Activated CD8-positive, alpha-beta memory T cell treated with anti-CD3 and anti-CD28 coated beads, Interleukin-2, amount 50 U/mL, for 48 hours (primary cell): ENCODE measurements at places on chromosomes 1 and 21.

DNA sequence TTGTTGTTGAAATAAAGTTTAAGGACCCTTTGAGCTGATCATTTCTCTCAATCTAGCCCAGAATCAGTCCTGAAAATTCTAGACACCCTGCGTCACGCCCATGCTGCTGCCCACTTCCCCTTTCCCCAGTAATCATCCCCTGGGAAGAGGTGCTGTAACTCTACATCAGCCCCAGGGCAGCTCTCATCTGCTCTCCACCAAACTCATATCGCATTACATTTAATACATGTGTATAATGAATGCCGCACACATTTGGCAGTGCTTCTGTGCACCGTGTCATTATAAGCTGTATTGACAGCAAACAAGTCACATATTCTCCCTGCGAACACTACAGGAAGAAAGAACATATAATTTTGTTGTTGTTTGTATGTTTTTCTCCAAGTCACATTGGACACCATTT lies 539.7 kb upstream of the DAB1 start:
- no peak for DNase-seq

- DNase-seq, result peak; percentile 82
These were observed 1.0 kb downstream of the TP53BP2 start for GRCh38 chr1:223844787-223845036.

DNA sequence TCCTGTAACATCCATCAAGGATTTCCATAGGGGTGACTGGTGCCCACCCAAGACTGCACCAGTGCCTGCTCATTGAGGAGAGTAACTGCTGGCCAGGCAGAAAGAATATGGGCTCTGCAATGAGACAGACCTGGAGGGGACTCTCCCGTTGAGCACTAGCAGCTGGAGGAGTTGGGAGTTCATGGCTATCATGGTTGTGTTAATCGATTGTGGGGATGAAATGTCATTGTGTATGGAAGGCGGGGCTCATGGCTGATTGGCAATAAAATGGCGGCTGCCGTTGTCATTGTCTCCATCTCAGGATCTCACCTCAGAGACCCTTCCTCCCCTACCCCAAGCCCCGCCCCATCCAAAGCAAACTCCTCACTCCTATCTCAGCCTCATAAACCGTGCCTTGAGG lies 3.9 kb downstream of the TMEM125 start:
- DNase-seq, result no peak

DNA sequence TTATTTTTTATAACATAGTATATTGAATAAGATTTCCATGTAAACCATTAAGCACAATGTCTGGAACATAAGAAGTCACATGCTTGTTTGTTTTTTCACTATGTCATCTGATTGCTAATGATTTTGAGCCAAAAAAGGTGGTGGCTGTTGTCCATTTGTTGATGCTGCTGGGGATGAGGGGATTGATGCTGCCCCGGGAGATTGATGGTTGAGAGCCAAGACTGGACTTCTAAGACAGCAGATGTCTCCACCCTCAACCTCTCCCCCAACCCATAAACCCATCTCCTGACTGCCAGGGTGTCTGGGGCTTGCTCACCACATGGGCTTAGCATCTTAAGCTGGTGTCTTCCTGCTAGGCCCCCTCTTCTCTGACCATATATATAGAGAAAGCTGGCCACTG lies 35.8 kb upstream of the CD34 start:
- no peak for DNase-seq

GRCh38 chr1:160261556-160261892 lies 825 bp downstream of the DCAF8 start:
- no peak for DNase-seq

DNA sequence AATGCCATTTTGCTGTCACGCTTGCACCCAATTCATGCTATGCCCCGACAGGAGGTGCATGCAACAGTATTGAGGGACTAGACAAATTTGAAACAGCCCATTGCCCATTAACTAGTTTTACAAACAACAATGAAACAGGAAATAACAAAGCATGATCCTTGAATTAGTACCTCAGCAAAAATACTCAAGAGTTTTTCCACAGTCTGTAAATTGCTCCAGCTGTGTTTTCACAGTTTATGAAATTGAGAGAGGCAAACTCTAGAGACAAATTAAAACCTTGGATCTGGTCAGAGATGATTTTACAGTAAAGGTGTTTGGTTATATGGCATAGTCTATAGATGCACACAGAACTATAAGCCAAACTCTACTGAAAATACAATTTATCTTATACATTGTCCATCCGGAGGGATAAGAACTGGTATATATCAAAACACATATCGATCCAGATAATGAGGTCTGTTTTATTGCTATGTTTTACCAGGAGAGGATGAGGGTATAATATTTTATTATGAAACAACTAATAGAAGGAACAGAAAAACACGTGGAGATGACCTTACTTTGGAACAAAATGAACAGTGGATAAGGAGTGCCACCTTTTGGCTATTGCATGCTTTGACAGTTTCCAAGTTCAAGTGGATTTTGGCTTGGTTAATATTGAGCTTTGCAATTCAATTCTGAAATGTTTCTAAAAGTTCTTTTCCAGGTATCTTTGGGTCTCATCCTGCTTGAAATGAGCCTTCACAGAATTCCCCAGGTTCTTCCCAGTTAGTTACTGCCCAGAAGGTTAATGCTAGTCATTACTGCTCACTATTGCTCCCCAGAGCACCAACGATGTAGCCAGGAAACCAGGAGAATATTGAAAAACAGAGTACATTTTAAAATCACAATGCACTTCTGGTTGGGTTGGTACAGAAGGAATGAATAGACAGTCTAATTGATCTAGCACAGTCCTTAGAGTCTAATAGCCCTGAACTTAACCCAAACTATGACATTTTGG lies 45.7 kb downstream of the ZC3H11B start:
- no peak for DNase-seq

- peak; percentile 95 for DNase-seq
These were observed 14.4 kb downstream of the CELSR2 start for GRCh38 chr1:109263597-109264378.

- DNase-seq, result peak; percentile 76
These were observed 78.1 kb upstream of the DNAH14 start for GRCh38 chr1:224851210-224851847.

DNA sequence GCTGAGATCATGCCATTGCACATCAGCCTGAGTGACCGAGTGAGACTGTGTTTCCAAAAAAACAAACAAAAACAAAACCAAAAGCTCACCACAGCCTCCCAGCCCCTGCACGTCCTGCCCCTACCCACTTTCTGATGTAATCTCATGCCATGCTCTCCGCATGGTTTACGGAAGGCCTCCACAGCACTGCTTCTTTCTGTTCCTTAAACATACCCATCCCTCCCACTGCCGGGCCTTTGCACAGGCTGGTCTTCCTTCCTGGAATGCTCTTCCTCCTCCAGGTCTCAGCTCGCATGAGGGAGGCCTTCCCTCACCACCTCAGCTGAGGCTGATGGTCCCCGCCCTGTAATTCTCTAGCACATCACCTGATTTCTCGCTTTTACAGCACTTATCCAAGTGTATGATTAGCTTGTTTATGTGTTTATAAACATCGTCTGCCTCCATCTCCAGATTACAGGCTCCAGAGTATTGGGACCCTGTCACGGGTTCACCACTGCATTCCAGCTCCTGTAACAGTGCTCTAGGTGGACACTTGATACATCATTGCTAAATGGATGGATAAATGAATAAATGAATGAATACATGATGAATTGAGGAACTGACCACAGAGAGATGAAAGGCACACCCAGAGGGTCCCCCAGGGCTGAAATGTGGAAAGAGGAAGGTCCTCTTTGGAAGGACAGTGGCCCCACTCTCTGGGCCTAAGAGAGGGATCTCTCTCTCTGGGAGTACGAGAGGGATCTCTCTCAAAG lies 22.1 kb downstream of the TCEA3 start:
- DNase-seq, result no peak

GRCh38 chr1:73066866-73067265 lies 784.5 kb upstream of the NEGR1 start:
- DNase-seq, result no peak

DNA sequence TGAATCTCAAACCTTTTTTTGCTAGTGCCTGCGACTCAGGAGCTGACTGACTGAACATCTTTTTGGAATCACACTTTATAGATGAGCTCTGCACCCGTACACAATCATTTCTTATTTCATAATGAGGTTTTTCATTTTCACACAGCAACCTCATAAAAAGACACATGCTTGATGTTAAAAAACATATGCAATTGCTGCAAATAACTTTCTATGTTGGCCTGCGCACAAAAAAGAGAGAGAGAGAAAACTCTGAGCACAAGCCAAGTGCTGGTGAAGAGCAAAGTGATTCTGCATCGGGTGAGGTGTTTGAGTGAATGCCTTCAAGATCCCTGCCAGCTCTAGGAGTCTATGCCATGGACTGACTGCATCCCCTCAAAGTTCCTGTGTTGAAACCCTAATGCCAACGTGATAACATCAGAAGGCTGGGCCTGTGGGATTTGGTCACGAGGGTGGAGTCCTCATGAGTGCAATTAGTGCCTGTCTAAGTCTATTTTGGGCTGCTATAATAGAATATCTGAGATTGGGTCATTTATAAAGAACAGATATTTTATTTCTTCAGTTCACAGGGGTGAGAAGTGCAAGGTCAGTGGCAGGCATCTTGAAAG lies 36.6 kb downstream of the C1orf87 start:
- no peak for DNase-seq

DNA sequence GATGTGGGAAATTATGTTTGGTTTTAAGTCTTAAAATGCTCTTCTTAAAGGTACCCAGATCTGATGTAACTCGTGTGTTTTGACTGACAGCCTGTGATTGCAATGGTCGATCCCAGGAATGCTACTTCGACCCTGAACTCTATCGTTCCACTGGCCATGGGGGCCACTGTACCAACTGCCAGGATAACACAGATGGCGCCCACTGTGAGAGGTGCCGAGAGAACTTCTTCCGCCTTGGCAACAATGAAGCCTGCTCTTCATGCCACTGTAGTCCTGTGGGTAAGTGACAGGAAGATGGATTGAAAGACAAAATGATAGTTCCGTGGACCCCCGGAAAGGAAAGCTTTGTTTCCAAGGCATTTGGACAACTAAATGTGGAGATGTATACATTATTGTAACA lies 71.6 kb upstream of the LAMC2 start:
- DNase-seq, result no peak

DNA sequence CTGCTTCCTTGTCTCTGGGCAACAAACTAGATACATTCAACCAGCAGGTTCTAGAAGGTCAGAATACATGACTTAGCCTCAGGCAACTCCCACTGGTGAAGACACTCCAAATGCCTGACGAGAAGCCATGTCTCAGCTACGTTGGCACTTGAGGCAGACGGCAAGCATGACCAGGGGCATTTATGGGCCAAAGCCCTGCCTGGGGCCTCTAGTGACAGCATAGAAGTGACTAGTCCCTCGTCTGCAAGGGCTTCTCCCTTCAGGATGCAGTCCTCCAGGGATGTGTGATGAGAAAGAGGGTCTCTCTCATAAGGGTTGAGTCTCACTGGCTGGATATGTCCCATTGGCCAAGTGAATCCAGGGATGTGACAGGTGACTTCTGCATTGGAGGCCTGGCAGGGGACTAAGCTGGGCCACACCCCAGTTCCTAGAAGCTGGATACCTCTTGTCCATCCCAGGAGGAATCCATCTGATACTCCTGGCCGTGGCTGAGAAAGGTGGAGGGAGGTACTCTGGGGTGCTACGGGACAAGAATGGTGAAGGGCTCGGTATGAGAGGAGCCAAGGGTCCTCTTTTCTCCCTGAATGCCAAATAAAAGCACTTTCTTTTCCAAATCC lies 148.6 kb upstream of the HMGB4 start:
- no peak for DNase-seq

DNA sequence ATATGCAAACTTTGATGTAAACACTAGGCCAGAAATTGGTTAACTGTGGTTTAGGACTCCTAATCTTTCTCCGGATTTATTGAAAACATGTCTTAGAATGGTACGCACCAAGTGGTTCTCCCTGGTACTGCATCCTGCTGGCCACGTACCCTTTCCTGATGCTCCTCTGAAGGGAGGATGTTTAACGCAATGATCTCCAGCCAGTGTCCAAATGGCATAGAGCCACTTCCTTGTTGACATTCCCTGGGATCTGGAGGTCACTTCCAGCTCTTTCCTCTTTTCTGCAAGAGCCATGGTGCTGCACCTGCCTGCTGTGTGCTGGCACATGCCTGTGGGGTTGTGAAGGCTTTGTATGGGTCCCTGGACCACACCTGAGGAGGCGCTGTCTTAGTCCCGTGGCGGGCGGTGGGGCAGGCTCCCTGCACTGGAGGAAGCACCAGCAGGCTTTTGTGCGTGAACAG lies 53.9 kb downstream of the GALNT2 start:
- no peak for DNase-seq

- no peak for DNase-seq
These were observed 9.8 kb downstream of the BARHL2 start for GRCh38 chr1:90707363-90707710.

DNA sequence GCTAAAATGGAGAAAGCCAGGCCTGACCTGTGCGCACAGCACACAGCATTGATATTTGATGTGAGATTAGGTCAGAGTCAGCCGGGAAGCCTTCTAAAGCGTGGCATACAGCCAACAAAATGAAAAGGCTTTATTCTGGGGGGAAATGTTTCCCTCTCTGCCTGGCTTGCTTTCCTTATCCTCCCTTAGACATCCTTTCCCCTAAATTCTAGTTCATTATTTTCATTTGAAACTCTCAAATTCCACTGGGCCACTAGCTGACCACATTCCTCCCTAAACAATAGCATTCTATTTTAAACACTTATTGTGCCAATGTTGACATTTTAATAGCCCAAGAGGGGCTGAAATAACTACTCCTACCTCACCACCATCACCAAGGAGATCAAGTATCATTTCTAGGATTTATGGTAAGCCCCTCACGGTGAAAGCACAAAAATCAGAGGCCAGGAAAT lies 49.4 kb downstream of the LEPR start:
- no peak for DNase-seq

- DNase-seq, result peak; percentile 69
These were observed 25.2 kb downstream of the CA6 start for GRCh38 chr1:8970870-8971337.

DNA sequence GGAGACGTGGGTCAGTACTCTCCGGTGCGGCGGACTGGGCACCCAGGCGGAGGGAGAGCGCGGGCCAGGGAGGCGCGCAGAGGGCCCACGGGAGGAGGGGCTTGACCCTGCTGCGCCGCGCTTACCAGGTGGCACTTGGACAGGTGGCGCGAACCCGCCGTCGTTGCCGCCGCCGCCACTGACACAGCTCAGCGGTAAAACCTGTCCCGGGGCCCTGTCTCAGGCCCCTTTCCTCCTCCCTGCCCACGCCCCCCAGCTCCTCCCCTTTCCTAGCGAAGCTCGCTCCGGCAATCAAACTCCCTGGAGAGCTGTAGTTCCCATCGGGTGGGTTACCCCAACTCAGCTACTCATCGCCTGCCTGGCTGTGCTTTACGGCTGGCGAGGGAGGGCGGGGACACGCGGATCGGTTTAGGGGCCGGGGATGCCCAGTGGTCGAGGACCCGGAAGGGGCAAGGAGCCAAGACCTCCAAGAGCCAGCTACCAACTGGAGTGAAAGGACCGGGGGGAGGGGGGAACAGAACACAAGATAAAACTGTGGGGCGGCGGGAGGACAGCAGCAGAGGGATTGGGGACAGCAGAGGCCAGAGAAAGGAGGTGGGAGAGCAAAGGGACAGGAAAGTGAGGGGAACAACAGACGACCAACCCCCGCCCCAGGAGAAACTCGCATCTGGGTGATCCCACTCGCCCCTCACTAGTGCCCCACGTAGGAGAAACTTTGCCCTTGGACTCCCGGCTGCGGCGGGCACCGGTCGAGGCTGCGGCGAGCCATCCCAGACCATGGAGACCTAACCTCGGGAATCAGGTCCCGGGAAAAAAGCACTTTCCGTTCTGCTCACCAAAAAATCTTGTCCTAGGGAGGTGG lies 2.9 kb downstream of the GFI1 start:
- DNase-seq, result peak; percentile 85
